ENCODE measurements at places on chromosomes 7 and 10.

DNA sequence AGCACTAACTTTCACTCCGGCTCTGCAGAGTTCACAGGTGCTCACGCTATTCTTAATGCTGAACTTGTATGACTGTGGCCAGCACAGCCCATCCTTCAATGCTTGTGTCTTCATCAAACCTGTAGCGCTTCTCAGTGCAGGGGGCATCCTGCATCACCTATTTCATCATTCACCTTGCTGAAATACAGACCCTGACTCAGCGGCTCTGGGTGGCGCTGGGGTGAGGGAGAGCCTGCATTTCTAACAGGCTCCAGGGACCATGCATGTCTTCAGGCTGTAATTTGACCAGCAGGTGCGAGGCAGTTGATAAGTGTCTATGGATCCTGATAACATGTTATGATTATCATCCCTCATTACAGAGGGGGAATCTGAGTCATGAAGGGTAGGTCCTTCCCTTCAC lies 89.3 kb downstream of the VOPP1 start:
- no peak for DNase-seq

DNA sequence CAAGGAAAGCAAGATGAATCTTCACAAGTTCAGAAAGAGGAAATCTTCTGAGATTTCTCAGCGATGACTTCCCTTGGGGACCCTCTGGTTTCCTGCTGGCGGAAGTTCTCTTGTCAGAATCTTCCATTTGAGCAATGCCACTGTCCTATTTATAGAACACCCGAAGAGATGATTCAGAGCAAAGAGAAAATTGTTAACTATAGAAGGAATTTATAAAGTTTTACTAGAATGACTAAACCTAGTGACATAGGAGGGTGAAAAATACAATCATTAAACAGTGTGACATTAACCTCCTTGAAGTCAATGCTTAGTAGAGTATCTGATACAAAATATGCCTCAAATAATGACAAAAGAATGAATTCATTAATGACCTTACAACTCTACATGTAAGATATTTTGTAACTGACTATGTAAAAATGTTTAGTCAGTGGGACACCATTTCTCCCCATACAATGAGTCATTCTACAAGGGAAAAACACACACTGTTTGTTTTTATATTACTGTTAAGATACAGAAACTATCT lies 206.5 kb upstream of the CNTNAP2 start:
- DNase-seq, result no peak

GRCh38 chr7:69801729-69802682 lies 203.7 kb downstream of the AUTS2 start:
- DNase-seq, result no peak

DNA sequence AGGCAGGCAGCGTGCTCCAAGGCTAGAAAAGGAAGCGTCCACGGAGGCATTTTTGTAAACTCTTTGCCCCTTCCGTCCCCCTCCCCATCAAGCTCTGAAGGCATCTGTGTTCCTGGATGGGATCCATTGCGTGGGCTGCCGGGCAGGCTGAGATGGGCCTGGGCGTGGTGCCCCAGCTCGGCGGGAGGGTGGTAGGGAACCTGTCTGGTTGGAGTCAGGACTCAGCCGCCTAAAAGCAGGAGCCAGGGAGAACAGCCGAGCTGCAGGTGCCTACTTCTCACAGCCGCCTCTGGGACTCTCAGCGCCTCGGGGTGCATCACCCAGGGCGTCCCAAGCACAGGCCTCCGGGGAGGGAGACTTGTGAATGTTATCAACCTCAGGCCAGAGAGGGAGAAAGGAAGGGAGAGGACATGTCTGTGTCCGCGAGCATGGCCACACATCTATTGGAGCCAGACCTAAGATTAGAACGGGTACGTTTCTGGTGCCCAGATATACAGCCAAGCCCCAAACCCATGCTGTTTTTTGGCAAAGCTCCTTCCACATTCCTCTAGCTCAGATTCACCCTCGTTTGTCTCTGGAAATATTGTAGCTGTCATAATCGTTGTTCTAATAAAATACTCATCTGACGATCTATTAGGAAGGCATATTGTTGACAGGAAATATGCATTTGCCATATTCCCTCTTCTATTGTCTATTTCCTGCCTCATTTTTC lies 48.6 kb upstream of the CTBP2 start:
- DNase-seq, result no peak

DNA sequence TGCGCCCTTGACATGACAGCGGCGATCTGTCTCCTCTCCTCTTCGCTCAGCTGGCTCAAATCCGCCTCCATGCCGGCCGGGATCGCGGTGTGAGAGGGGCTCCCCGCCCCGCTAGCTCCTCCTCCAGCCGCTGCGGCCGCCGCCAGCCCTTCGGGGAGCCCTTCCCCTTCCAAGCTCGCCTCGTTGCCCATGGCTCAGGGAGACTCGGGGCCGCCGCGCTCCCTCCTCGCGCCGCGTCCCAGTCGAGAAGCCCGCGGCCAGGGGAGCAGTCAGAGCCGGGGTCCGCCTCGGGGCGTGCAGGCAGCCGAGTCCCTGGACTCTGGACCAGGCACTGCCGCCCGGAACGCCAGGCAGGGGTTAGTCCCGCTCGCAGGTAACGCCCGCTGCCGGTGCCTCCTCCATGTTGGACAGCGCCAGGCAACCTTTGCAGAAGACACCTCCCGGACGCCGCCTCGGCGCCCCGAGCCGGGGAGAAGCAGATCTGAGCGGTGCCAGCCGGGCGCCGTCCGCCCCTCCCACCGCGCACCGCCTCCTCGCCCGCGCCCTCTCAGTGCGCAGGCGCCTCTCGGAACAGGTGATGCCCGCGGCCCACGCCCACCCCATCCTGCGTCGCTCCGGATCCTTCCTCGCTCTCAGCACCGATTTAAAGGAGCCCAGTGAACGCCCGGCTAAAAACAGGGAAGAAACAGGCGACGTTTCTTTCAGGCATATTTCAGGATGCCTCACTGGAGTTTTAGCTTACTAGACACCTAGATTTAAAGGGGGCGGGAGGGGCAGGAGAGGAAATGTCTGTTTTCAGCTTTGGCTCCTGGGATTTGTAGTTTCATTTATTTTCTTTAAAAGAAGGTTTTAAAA lies at the start of gene PCLO:
Gene PCLO (minus strand): TSS at position 483 of the 855 bp plus-strand sequence. CDS start 292 bp downstream, at position 191.
- peak; percentile 80 for DNase-seq

DNA sequence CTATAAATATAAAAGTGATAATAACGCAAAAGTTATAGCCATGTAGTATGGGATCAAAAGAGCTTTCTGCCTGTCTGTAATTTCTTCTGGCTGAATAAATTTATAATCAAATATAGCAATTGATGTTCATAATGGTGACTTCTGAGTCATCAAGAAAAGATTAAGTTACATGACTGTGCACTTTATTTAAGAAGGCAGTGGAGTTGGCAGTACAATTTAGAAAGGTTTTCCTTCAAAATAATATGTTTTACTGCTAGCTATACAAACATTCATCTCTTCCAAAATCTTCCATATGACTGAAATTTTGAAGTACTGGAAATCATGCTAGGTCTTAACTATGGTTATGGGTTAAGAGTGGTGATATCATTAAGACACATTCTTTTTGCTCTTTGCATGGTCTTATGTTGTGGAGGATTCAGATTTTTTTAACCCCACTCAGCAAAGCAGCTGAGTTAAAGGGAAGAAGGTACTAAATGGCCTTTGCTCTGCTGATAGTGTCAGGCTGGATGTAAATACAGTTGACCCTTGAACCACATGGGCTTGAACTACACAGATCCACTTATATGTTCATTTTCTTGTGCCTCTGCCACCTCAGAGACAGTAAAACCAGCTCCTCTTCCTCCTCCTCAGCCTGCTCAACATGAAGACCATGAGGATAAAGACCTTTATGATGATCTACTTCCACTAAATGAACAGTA lies 323.6 kb downstream of the BBS9 start:
- DNase-seq, result no peak

GRCh38 chr10:106224676-106225075 lies 939.8 kb downstream of the SORCS1 start:
- no peak for DNase-seq

DNA sequence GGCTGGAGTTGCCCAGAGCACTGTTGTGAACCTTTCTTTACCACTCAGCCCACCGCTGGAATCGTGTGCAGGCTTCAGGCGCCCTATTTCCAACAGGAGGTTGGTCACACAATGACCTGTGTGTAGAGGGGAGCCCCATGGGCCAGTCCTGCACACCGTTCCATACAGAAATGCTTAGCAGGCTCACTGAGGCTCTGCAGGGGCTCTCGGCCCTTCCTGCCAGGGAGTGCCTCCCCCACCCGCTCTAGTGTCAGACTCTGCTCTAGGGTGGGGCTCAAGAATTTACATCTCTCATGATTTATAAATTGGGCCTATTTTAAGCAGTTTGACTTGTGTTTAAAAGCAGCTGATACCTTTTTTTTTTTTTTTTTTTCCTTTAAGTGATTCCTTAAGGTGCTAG lies 42.0 kb downstream of the SHH start:
- no peak for DNase-seq

DNA sequence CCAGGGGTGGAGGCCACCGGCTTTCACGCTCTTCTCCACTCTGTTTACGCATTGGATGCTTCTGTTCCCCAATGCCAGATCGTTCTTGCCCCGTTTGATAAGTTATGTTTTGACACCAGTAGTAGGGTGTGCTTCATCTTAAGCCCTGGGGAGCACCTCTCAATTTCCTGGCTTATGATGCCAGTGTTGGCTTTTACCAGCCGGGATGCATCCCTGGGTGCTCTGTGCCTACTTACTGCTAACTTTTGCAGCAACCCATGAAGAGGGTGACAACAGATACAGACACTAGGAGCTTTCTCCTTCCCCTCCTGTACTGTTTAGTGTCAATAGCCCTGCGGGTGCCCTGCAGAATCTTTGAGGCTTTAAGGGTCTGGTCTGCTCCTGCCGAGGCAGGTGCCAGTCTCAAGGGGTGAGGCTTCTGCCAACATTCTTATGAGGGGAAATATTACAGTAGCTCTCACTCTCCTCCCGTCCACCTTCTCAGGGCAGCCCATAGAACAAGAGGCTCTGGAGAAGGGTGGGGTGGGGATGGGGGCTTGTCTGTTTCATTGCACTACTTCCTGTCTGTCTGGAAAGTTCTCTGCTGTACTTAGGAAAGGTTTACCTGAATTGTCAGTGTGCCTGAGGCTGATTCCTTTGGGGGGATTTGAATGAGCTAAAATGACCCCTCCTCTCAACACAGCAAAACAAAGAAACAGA lies 23.3 kb downstream of the ADCY1 start:
- DNase-seq, result no peak

DNA sequence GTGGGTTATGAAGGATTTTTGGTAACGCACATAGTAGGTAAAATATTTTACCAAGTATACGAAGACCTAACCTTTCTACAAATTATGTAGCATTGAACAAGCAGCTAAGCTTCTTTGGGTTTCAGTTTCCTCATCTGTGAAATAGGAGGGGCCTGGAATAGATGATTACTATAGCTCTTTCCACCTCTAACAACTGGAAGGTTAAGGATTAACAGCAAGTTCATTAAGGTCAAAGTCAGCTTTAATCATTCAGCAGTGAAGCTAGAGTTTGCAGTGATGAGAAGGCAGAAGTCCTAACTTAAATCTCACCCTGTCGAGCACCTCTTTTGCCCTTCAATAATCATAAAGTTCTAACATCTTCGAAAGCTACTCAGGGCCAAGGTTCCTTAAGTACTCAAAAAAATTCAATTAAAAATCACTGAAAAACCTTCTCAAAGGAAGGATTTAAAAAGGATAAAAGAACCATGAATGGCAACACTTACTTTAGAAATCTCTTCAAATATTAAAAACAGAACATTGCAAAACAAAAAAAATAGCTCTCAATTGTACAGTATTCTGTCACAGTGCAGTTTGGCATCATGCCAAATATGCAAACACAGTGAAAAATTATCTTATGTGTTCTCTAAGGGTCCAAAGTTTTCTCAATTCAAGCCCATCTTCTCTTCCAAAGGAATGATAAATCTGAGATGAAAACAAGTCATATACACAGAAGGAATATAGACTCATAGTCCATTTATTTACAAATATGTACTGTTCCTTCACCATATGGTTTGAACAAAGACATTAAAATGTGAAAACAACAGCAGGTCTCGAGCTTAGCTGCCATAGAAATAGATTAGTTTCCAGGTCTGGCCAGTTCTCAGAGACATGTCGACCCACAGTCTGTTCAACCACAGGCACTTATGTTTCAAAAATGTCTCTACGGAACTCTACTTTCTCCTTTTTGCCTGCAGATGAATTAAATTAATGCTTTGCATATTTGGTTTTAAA lies 152.0 kb upstream of the SLC13A1 start:
- no peak for DNase-seq

DNA sequence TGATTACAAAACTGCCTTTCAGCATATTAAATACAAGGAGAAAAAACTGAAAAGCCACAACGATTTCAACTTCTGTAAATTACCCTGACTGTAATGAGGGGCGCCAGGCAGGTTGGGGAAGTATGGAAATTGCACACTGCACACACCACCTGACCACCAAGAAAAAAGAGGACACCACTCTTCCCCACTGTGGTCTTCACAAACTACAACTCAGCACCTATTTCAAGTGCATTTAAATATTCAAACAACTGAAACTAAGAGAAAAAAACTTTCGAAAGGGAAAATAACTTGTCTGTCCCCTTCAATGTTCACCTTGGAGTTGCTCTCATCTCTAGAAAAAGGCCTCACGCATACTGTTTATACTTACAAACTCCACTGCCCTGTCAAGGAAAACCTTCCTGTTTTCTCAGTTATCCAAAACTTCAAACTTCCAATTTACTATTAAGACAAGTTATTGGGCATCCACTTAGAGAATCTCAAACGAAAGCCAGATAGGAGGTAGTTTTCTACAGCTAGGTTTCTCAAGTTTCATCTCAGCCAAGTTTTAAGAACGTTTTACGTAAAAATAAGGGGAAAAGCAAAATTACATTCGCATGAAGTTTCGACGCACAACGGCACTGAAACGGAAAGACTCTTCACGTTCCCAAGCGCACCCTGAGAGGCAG lies 1.4 kb downstream of the LARP4B start:
- no peak for DNase-seq

DNA sequence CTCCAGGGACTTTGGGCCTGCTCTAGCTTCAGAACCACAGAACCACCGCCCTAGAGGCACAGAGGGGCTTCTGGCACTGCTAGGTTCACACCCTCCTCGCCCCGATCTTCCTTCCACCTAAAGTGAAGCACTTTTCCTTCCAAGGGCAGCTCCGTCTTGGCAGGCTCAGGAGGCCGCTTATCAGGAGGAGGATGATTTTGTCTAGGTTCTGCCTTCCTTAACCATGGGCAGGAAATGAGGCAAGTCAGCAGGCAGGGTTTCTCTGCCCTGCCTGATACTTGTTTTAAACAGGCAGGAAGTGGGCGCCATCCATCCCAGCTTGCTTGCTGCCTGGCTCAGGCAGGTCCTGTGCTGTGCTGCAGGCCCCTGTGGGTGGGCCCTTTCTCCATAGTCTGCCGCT lies 8.3 kb upstream of the ATP6V0E2 start:
- no peak for DNase-seq

- DNase-seq, result no peak
These were observed 285.1 kb downstream of the CCSER2 start for GRCh38 chr10:84613336-84614021.

GRCh38 chr10:132723330-132723970 lies 62.5 kb downstream of the NKX6-2 start:
- no peak for DNase-seq

All from anterior cingulate cortex (tissue), 58 donors.